ENCODE measurements at places on chromosomes 16 and 17. TPM values are rescaled to one million over a fixed set of nuclear protein-coding genes. Genes with fewer than 3 reads are reported as not detected.

The TBX6 gene
- total RNA-seq = 0.43 TPM

The NPIPA3 gene
- total RNA-seq = 1.4 TPM

DNA sequence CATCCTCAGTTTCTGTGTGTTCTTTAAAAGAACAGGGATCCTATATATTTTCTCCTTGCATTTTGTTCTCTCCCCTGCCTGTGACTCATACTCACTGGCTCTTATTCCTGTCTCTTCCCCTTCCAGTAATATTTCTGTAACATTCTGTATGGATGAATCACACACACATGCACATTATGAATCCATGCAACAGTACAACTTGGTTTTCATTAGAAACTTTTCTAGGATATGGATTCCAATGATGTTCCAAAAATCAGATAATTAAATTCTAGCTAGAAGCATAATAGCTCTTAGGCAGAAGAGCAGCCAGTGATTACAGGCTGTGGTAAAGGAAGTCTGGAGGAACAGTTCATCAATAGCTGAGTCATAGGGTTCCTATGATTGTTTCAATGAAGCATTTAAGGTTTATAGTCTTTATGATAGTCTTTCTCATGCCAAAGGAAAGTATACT lies 119.6 kb upstream of the PMFBP1 start:
- H3K27ac ChIP-seq = no peak overlapping the region
- no peaks in the 10 kb centered on the region for H3K36me3 ChIP-seq
- H3K27me3 ChIP-seq = no peaks in the 10 kb centered on the region
- H3K4me3 ChIP-seq = no peak overlapping the region
- no peak for DNase-seq
- H3K4me1 ChIP-seq = no peaks in the 10 kb centered on the region

The TAF15 gene
- total RNA-seq = 25.7 TPM

The PIEZO1 gene
- 37.7 TPM for total RNA-seq

The TRPV3 gene
- total RNA-seq = 2.8 TPM

- no peak overlapping the region for H3K4me3 ChIP-seq
- DNase-seq = no peak
- H3K27ac ChIP-seq = peak overlapping the region; percentile 38
- H3K4me1 ChIP-seq = no peaks in the 10 kb centered on the region
- no peaks in the 10 kb centered on the region for H3K36me3 ChIP-seq
Measured at GRCh38 chr17:50053654-50053960, 2.3 kb upstream of the ITGA3 start.

GRCh38 chr17:51385208-51385607 lies 124.9 kb downstream of the UTP18 start:
- H3K4me3 ChIP-seq = no peak overlapping the region
- no peaks in the 10 kb centered on the region for H3K4me1 ChIP-seq

DNA sequence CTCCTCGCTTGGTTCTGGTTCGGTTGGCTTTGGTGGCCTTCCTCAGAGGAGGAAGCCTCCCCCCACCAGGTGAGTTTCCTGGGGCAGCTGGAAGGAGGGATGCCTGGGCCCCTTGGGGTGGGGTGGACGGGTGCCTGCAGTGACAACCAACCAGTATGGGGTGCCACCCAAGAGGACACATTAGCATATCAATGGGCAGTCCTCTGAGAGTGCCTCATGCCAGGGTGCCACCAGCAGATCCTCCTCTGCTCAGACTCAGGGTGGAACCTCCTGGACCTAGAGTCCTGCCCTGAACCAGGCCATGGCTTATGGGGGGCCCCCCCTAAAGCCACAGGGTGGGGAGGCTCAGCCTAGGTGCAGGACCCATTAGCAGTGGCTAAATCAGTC lies 2.7 kb downstream of the PPP1R1B start:
- H3K27me3 ChIP-seq = no peaks in the 10 kb centered on the region
- H3K27ac ChIP-seq = no peak overlapping the region
- H3K4me1 ChIP-seq = no peaks in the 10 kb centered on the region
- no peaks in the 10 kb centered on the region for H3K36me3 ChIP-seq

DNA sequence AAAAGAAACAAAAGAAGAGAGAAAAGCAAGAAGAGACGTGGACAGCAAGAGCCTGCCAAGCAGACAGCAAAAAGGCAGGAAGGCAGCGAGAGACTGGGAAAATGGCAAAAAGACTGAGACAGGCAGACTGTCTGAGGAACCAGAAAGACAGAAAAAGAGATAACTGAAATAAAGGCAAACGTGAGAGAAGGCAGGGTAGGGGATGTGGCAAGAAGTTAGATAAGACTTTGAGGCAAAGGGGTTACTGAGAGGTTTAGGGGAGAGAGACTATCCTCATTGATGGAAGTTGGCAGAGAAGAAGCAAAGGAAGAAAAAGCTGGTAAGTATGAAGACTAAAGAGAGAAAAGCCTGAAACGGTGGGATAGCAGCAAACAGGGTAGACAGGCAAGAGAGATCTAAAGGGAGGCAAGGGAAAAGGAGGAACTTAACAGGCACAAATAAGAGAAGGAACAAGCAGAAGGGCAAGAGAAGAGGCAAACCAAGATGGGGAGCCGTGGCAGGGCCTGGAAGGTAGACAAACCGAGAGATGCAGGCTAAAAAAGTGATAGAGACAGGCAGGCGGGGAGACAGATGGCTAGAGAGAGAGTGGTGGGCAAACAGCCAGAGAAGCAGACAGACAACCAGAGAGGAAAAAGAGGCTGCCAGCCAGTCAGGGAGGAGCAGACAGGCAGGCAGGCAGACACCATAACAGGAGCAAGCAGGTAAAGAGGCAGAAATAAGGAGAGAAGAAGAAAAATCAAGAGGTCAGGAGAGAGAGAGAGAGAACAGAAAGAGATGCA lies 7.1 kb upstream of the CHD3 start:
- H3K36me3 ChIP-seq = no peaks in the 10 kb centered on the region
- H3K4me1 ChIP-seq = peaks cover 20% of the 10 kb centered on the region
- no peak for DNase-seq
- H3K27me3 ChIP-seq = no peaks in the 10 kb centered on the region
- H3K4me3 ChIP-seq = no peak overlapping the region

The SP6 gene
- not detected for total RNA-seq

- H3K36me3 ChIP-seq = no peaks in the 10 kb centered on the region
- H3K27me3 ChIP-seq = no peaks in the 10 kb centered on the region
- H3K4me3 ChIP-seq = peak overlapping the region; percentile 17
- peak overlapping the region; percentile 49 for H3K27ac ChIP-seq
Measured at GRCh38 chr16:12147681-12148080, 171.1 kb downstream of the SNX29 start.

GRCh38 chr16:64343061-64343819 lies 778.6 kb downstream of the CDH11 start:
- no peaks in the 10 kb centered on the region for H3K36me3 ChIP-seq
- no peak overlapping the region for H3K27ac ChIP-seq
- DNase-seq = no peak

DNA sequence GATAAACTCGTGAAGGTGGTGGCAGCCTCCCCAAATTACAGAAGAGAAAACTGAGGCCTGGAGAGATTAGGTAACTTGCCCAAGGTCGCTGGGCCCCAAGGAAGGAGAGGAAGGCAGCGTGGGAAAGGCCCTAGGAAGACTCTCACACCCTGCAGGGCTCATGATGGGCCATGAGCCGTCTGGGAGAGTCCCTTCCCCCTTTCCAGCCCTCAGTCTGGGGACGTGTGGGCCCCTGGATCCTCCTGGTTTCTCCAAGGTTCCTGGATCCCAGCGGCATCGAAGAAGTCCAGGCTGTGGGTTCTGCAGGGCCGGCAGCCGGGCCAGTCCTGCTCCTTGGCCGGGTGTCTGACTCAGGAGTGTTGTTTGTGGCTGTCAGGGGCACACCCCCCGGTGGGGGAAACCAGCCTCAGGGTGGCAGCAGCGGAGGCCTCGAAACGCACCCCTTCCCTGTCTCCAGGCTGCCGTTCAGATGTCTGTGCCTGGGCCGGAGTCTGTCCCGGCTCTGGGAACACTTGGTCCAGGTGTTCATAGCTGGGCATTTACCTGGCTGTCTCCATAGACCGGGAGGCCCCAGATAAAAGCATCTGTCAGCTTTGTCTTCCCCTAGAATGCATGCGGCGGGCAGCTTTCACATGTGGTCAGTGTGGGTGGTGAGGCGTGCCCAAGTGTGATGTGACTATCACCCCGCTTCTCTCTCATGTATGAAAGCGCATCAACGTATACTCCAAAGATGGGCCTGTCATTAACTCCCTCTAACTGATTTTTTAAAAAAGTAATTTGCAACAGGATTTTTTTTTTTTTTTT lies 3.7 kb upstream of the RAP1GAP2 start:
- no peaks in the 10 kb centered on the region for H3K4me1 ChIP-seq
- no peak overlapping the region for H3K4me3 ChIP-seq
- DNase-seq = no peak
- no peaks in the 10 kb centered on the region for H3K36me3 ChIP-seq
- no peak overlapping the region for H3K27ac ChIP-seq

- H3K4me3 ChIP-seq = no peak overlapping the region
- DNase-seq = no peak
- no peaks in the 10 kb centered on the region for H3K4me1 ChIP-seq
Measured at GRCh38 chr17:80119271-80119791, 17.9 kb downstream of the GAA start.

The ARHGAP27 gene
- total RNA-seq = 21.9 TPM

DNA sequence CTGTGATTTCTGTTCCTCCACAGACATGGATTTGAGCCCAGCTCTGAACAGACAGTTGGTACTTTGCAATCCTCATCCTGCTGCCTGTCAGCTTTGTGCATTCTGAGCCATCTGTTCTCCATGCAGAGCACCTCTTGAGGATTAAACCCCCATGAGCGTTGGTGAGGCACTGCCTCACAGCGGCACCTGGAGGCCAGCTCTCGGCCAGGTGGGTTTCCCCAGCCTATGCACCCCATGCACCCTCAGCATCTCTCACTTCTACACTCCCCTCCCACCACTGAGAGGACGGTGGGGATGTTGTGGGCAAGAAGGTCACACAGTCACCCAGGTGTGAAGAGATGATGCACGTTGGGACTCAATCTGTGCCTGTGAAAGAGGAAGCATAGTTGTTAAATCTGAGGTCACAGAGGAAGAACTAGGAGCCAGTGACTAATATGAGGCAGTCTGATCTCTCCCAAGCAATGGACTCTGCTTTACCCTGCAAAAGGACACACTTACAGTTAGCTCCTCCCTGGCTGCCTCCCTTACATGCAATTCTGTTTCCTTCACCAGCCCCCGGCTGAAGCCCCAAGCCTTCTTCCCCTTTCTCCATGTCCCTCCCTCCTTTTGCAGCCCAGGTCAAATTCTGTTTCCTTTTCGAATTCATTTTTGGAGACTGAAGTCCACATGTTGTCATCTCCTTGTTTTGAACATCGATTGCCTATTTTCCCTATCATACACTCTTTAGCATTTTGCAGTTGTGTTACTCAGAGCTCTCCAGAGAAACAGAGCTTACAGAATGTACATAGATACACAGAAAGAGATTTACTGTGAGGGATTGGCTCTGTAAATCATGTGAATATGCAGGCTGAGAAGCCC lies 58.5 kb downstream of the HS3ST3B1 start:
- H3K27ac ChIP-seq = no peak overlapping the region
- H3K4me1 ChIP-seq = no peaks in the 10 kb centered on the region
- H3K27me3 ChIP-seq = no peaks in the 10 kb centered on the region
- no peak for DNase-seq

DNA sequence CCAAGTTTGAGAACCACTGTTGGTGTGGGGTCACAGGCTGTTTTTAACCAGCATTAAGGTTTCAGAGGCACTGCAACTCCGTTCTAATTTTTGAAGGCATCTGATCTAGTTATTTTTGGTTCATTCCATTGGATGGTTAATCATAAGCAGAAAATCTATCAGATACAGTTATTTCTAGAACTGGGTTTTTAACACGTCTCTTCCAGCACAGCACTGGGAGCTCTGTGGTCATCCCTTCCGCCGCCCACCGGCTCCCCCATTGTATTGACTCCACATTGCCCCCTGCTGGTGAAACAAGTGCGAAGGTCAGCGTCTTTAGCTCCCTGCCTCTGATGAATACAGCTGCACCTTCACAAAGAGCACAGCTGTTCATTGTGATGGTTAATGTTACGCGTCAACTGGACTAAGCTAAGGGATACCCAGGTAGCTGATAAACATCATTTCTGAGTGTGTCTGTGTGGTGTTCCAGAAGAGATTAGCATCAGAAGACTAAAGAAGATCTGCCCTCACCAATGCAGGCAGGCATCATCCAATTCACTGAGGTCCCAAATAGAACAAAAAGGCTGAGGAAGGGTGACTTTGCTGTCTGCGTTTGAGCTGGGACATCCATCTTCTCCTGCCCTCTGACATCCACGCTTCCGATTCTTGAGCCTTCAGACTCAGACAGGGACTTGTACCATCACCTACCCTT lies 8.5 kb downstream of the CCL18 start:
- no peaks in the 10 kb centered on the region for H3K4me1 ChIP-seq
- no peaks in the 10 kb centered on the region for H3K36me3 ChIP-seq
- H3K4me3 ChIP-seq = no peak overlapping the region
- no peak overlapping the region for H3K27ac ChIP-seq
- no peak for DNase-seq

The AANAT gene
- not detected for total RNA-seq

The LITAF gene
- total RNA-seq = 50.7 TPM

Measured in right atrium auricular region (tissue), 2 donors.